H4 (cell line): ENCODE measurements at places on chromosomes 3 and 15.

DNA sequence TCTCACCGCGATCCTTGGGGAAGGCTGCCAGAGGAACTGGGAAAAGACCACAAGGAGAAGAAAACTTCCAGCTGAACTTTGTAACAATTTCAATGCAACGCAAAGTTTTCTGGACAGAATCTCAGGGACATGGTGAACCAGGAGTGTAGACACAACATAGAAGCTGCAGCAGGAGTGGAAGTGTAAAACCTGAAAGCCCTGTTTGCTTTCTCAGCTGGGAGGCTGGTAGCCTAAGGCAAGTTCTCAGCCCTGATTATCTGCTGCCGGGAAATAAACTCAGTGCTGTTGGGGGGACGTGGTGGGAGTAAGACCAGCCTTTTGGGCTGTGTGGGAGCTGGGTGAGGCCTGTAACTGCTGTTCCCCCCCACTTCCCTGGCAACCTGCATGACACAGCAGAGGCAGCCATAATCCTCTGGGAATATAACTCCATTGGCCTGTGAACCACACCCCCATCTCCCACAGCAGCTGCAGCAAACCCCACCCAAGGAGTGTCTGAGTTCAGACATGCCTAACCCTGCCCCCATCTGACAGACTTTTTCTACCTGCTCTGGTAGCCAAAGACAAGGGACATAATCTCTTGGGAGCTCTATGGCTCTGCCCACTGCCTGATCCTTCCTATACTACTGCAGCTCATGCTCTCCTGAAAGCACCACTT is 106.7 kb downstream of the ZNF621 start:
- DNase-seq, result no peak

- no peak for DNase-seq
Measured at GRCh38 chr3:66398228-66399025, 102.4 kb downstream of the LRIG1 start.

DNA sequence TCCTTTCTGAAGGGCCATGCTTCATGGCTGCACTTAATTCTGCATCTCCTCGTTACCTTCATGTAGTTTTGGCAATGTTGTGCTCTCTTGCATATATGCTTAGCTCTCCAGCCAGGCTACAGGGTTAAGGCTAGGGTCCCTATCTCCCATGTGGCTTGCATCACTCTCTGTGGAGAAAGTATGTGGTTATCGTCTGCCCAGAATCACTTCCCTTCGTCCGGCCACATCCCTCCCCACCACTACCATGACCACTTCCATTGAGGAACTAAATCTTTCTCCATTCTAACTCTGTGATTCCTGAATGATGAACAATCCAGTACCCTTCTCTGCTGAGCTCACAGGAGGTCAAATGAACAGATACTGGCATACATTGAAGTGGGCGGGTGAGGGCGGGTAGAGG is 34.0 kb downstream of the WWTR1 start:
- no peak for DNase-seq

GRCh38 chr15:100934726-100935125 is 15.6 kb downstream of the LRRK1 start:
- DNase-seq, result peak; percentile 29

DNA sequence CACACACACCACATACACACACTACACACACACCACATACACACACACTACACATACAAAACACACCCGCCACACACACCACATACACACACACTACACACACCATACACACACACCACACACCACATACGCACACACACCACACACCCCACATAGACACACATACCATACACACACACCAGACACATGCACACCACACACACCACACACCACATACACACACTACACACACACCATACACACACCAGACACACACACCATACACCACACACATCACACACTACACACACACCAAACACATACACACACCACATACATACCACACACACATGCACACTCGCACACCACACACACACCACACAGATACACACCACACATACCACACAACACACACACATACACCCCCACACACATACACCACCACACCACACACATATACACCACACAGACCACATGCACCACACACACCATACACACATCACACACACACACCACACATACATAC is 26.3 kb downstream of the CPN2 start:
- no peak for DNase-seq

DNA sequence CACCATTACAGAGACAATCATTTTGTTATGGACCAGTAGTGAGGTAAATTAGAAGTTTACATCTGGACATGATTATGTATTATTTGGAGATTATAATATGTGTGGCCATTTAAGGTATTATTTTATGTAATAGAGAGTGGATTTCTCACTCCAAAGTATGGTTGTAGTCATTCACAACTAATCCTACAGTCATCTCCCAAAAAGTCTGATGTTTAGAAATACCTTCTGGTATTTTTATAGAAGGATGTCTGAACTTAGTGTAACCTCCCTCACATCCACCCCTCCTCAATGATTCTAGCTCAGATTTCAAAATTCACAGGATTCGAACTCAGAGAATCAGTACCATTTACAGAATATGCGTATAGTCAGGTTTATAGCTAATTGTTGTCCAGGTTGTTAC is 346.6 kb upstream of the MEIS2 start:
- DNase-seq, result no peak

DNA sequence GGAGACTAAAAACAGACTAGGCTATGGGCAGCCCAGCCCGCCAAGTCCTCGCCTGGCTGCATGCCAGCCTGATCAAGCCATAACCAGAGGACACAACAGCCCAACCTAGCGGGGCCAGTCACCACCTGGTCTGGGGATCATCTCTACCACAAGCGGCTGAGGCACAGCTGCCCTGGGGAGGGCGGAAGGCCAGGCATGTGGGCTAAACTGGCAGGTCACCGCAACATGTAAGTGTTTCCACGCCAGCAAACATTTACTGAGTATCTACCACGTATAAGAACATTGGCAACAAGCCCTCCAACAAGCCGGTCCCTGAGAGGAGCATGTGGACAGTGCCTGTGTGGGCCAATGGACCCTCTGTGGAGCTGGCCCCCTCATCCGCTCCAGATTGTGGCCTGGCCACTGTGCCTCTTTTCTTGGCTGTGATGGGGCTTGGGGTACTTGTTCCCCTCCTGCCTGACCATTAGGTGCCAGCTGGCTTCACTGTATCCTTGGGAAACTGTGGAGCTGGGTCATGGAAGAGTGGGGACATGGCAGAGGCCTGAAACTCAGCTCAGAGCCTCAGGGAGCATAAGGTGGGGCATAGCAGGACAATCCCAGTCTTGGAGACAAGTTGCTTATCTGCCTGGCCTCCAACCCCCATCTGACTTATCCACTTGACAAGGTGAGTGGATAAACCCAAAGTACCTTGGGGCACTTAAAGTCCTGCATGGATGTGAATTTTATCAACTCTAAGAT is 9.0 kb downstream of the UBXN7 start:
- DNase-seq, result no peak

- no peak for DNase-seq
Measured at GRCh38 chr15:98532063-98532462, 116.3 kb upstream of the IGF1R start.
